Activated CD8-positive, alpha-beta memory T cell treated with anti-CD3 and anti-CD28 coated beads, Interleukin-2, amount 10 ng/mL, durations not matched to agents 7 days and 5 days (primary cell): ENCODE measurements at places on chromosomes 12 and 14. TPM values are rescaled to one million over a fixed set of nuclear protein-coding genes. Genes with fewer than 3 reads are reported as not detected.

Gene MMP14
- total RNA-seq: 1.3 TPM

Gene TMTC1
- 0.09 TPM for total RNA-seq

Gene CCDC59
- total RNA-seq: 60.1 TPM

Gene GRIP1
- total RNA-seq: 0.61 TPM

Gene TMTC2
- total RNA-seq: 4.5 TPM

Gene TSPAN31
- 19.4 TPM for total RNA-seq

Gene CRIP2
- not detected for total RNA-seq

Gene WDR20
- total RNA-seq: 32.6 TPM

Gene KCNA5
- not detected for total RNA-seq
